ENCODE measurements at places on chromosomes 5 and 9. TPM values are rescaled to one million over a fixed set of nuclear protein-coding genes. Genes with fewer than 3 reads are reported as not detected.

ROPN1L gene
- 0.25 TPM for total RNA-seq

COL23A1 gene
- total RNA-seq, result not detected

SOX30 gene
- total RNA-seq, result 0.33 TPM

SLC27A6 gene
- 0.63 TPM for total RNA-seq

PCDHGA11 gene
- 10.4 TPM for total RNA-seq

PCDHGA10 gene
- 10.5 TPM for total RNA-seq

UAP1L1 gene
- total RNA-seq, result 13.4 TPM

FAM114A2 gene
- total RNA-seq, result 10.4 TPM

TAF11L8 gene
- total RNA-seq, result not detected

CRB2 gene
- 94.2 TPM for total RNA-seq

SLC36A1 gene
- total RNA-seq, result 7.8 TPM

PAEP gene
- not detected for total RNA-seq

KIF20A gene
- 102 TPM for total RNA-seq

PCDHB14 gene
- total RNA-seq, result 0.63 TPM

PGGT1B gene
- 9.1 TPM for total RNA-seq

C7 gene
- 0.38 TPM for total RNA-seq

OR5C1 gene
- not detected for total RNA-seq

SNCAIP gene
- 5.2 TPM for total RNA-seq

PCDHB6 gene
- total RNA-seq, result not detected

SPARC gene
- 2,047 TPM for total RNA-seq

HRCT1 gene
- total RNA-seq, result 3.3 TPM

TSSK1B gene
- under 0.01 TPM for total RNA-seq

IFNA2 gene
- total RNA-seq, result not detected

RANBP3L gene
- not detected for total RNA-seq

FBXW2 gene
- 26.9 TPM for total RNA-seq

CAMK4 gene
- 7.7 TPM for total RNA-seq

Measured in mesangial cell (primary cell).